Nucleus accumbens (tissue), 56 donors: ENCODE measurements at places on chromosomes 3 and 15.
A peak's percentile ranks its signal among the peaks of the same experiment; 100 is the strongest.

- DNase-seq: no peak
These were observed 273.1 kb upstream of the SGO1 start for GRCh38 chr3:20458994-20459716.

- no peak for DNase-seq
These were observed 106.8 kb downstream of the EDEM1 start for GRCh38 chr3:5294356-5294755.

- no peak for DNase-seq
These were observed 221.7 kb downstream of the CGGBP1 start for GRCh38 chr3:87837076-87837475.

DNA sequence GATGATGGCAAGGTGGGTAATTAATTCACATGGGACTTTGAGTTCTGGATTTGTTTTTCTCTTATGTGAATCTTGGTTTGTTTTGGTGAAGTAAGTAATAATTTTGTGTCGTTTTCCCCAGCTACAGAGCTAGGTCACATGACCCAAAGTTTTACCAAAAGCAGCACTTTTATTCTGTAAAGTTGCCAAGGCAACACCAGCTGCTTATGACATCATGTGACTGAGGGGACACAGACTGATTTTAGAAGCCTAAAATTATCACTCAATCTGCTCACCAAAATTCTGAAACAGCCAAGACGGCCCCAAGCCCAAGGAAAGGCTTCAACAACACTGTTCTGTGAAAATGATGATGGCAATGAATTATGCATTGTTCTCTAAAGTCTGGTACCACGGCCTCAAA lies 63.9 kb downstream of the MEX3B start:
- DNase-seq: peak; percentile 32

GRCh38 chr3:114439284-114439683 lies 145.5 kb downstream of the TIGIT start:
- DNase-seq: no peak

DNA sequence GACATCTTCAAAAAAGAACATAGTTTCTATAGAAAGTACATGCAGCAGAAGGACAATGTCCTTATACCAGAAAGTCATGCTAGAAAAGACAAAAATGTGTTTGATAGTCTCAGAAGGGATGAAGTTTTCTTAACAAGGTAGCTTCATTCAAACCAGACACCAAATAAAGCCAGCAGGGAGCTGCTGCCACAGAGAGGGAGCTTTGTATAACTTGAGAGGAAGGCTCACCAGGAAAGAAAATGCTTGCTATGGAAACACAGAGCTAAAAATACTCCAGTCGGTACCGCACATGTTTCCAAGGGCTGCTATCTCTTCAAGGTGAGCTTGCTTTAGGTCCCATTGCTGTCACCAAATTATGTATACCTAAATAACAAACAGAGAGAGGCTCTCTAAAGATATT lies 1074.8 kb upstream of the ALCAM start:
- no peak for DNase-seq
